Upper lobe of left lung (tissue), 6 donors: ENCODE measurements at places on chromosomes 3 and 15. TPM values are rescaled to one million over a fixed set of nuclear protein-coding genes. Genes with fewer than 3 reads are reported as not detected.

GRCh38 chr15:76418352-76419140, 82.0 kb downstream of the ISL2 start:
- DNase-seq, result no peak

The CHRNA5 gene
- not detected for total RNA-seq

The VPS33B gene
- 15.7 TPM for total RNA-seq

GRCh38 chr3:118229196-118229595, 805.5 kb downstream of the IGSF11 start:
- DNase-seq, result no peak

The PIGZ gene
- total RNA-seq, result 3.4 TPM

The FBXW12 gene
- not detected for total RNA-seq

The GNB4 gene
- total RNA-seq, result 19.9 TPM

The SPATA12 gene
- not detected for total RNA-seq

DNA sequence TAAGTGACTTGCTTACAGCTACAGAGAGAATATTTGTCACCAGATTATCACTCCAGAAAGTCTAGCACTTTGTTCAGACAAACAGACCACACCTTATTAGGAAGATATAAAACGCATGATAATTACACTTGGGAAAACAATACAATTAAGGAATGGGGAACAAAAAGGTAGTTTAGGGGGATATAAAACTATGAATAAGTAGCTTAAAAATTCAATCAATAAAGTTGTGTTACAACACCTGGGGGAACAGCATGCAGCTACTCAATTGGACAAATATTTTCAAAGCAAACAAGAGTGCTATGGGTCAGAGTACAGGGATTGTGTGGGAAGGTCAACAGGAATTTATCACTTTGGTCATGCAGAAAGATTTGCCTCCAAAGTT, 15.1 kb downstream of the CLDN1 start:
- no peak for DNase-seq

The KLHL40 gene
- total RNA-seq, result not detected

DNA sequence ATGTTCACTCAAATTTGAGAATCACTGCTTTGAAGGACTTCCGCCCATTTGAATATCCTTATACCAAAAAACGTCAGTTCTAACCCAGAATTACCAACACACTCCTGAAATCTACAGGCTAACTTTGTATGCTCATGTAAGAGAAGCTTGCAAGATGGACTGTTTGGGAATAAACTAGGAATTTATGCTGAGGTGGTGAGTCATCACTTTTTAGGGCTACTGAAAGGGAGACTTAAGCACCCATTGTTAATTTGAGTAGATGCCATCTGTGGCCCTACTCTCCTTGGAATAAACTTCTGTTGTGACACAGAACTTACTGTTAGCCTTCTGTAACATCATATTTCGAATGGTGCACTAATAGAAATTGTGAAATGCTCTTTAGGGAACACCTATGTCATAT, 74.6 kb downstream of the FGF12 start:
- DNase-seq, result no peak

GRCh38 chr3:33063651-33064051, 33.3 kb downstream of the GLB1 start:
- DNase-seq, result no peak

- DNase-seq, result no peak
These were observed 49.7 kb upstream of the LMOD3 start for GRCh38 chr3:69172058-69172457.

The ERC2 gene
- total RNA-seq, result 2.6 TPM

- no peak for DNase-seq
These were observed 62.2 kb upstream of the PAQR5 start for GRCh38 chr15:69236505-69236904.

The SLC27A2 gene
- 18.2 TPM for total RNA-seq

DNA sequence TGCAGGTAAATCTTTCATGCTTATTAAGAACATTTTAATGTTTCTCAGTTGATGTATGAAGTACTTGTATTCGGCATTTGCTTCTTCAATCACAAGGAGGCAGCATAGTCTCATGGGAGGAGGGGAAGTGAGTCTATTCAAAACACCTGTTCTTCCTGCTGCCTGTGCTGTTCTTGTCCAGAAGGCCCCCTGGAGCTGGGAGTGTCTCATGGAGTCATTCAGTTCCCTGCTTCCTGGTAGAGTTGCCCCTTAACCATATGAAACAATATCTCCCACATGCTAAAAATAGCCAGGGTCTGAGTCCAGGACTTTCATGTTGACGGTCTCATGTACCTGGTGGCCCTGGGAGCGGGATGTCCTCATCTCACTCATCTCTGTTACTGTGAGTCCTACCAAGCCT, 15.5 kb upstream of the PPP1R2 start:
- DNase-seq, result no peak

GRCh38 chr15:74315626-74316025, 51.8 kb downstream of the CYP11A1 start:
- no peak for DNase-seq

DNA sequence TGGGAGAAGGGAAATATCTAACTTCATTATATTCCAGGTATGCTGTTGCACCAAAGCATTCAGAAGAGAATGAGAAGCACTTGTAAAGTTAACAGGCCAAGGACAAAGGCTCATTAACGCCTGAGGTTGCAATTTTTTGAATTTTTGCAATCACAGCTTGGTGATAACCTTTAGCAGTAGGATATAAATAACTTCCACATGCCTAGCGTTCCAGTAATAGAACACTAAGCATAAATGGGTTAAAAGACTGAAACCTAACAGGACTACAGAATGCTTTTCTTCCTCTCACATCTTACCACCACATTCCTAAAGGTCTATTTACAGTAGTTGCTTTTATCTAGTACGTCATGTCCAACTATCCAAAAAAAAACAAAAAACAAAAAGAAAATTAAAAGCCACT, 57.4 kb upstream of the IMPG2 start:
- no peak for DNase-seq

GRCh38 chr15:25451501-25451900, 12.7 kb upstream of the UBE3A start:
- no peak for DNase-seq

DNA sequence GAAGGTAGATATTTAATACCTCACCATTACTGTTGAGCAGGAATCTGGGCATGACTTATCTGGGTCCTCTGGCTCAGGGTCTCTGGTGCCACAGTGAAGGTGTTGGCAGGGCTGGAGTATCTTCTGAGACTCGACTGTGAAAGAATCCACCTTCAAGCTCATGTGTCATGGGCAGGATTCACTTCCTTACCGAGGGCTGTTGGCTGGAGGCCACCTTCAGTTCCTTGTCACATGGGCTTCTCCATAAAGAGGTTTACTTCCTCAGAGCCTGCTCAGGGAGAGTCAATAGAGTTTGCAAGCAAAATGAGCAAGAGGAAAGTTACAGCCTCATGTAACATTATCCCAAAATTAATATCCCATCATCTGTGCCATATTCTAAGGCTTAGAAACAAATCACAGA, 459.5 kb downstream of the NR2F2 start:
- DNase-seq, result no peak

The GOLGA6B gene
- not detected for total RNA-seq

DNA sequence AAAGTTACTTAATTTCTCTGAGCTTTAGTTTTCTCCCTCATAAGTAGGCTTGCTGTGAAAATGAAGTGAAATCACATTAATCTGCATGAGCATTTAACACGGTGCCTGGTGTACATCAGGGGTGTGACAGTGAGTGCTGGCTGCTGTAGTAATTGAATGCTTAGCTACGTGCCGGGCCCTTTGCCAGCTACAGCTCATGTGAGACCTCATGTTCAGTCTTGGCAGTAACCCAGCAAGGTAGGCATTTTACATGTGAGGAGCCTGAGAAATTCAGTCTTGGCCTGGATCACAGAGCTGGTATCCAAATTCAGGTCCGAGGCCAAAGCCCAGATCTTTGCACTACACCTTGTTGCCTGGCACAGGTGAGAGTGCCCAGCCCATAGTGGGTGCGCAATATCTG, 9.1 kb downstream of the GHRL start:
- no peak for DNase-seq

GRCh38 chr3:86245360-86245759, 745.6 kb downstream of the VGLL3 start:
- DNase-seq, result no peak

The FBXO40 gene
- total RNA-seq, result not detected

- no peak for DNase-seq
These were observed 35.0 kb downstream of the RIOX2 start for GRCh38 chr3:97937205-97937604.

The ADAMTSL3 gene
- 9.4 TPM for total RNA-seq

GRCh38 chr3:20194793-20195460, 8.9 kb upstream of the SGO1 start:
- no peak for DNase-seq

The CHRNA7 gene
- total RNA-seq, result 1.3 TPM

DNA sequence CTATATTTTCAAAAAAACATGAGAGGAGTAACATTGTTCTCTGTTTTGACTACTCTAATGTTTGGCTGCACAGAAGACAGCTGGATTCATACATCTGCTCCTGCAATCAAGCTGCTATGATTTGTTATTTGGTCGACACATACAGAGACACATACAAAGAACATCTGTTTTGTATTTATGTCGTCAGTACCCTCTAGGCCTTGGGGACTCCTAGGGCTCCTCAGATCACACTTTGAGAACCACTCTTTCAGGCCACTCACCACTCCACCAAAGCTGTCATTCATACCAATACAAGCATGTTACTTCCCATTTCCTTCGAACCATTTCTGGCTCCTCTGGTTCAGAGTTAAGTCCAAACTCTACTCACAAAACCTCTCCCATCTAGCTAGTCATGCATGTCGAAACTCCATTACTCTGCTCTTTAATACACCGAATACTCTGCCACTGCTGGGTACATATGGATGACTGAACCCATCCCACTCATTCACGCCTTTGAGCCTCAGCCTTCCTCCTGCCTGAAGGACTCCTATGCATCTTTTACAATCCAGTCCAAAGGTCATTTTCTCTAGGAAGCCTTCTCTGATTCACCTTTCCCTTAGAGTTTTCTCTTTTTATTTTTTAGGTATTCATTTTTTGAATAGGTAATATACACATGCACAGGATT, 102.9 kb upstream of the ARHGEF3 start:
- DNase-seq, result no peak

DNA sequence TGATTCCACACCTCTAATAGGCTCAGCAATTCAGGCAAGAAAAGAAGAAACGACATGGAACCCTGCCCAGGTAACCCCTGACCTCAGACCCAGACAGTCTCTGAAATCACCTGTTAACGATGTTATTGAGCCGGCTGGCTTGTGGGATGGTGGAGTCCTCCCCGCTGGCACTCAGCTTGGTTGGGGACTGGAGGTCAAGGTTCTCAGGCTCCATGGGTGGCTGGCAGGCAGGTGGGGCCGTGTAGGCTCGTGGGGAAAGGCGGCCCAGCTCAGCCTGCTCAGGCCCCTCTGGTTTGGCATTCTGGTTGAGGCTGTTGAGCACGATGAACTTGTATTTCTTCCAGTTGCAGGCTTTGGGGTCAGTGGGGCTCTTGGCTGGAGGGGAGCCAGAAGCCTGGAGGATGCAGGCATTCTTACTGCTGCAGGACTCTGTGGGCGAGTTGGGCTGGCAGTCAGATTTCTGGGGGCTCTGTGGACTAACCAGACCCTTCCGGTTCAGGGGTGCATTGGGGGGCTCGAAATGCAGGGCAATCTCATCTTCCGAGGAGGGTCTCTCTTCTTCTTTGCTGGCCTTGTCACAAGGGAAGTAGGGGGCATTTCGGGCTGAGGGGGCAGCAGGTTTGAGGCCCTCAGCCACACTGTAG, 16.2 kb downstream of the BCL6 start:
- no peak for DNase-seq
